ENCODE measurements at places on chromosomes 3 and 15.

- H3K36me3 ChIP-seq = no peaks in the 10 kb centered on the region
- peaks cover 8% of the 10 kb centered on the region for H3K27me3 ChIP-seq
- no peak for DNase-seq
- H3K27ac ChIP-seq = no peak overlapping the region
- H3K4me1 ChIP-seq = no peaks in the 10 kb centered on the region
- no peak overlapping the region for H3K4me3 ChIP-seq
These were observed 335.3 kb upstream of the ARHGEF26 start for GRCh38 chr3:153785901-153786300.

DNA sequence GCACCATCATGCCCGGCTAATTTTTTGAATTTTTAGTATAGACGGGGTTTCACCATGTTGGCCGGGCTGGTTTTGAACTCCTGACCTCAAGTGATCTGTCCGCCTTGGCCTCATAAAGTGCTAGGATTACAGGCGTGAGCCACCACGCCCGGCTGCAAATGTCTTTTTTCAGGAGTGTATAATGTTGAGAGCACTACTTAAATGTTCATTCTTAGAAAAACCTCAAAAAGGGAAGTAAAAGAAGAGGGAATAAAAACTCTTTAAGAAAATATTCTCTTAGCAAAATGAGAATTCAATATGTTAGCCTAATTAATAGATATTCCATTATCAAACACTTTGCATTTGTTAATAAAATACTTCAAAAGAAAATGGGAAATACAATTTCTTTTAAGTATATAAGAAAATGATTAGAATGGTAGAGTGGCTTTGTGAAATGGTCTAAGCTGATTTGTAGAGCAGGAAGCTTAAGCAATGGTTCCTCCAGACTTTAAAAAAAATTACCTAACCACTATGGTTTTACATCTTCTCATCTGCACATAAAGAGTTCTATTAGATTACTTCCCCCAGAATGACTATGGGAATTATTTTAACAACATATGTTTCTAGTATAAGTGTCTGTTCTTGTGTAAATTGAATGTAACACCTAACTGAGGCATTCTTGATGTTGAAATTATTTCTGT is 226.7 kb upstream of the ALCAM start:
- no peak for DNase-seq
- H3K4me1 ChIP-seq = no peaks in the 10 kb centered on the region
- H3K36me3 ChIP-seq = peaks cover 4% of the 10 kb centered on the region
- peaks cover 4% of the 10 kb centered on the region for H3K27me3 ChIP-seq
- no peak overlapping the region for H3K27ac ChIP-seq

GRCh38 chr3:514192-514591 is 317.6 kb downstream of the CHL1 start:
- peaks cover 2% of the 10 kb centered on the region for H3K27me3 ChIP-seq
- no peak overlapping the region for H3K27ac ChIP-seq
- H3K36me3 ChIP-seq = no peaks in the 10 kb centered on the region
- no peak for DNase-seq
- no peaks in the 10 kb centered on the region for H3K4me1 ChIP-seq

DNA sequence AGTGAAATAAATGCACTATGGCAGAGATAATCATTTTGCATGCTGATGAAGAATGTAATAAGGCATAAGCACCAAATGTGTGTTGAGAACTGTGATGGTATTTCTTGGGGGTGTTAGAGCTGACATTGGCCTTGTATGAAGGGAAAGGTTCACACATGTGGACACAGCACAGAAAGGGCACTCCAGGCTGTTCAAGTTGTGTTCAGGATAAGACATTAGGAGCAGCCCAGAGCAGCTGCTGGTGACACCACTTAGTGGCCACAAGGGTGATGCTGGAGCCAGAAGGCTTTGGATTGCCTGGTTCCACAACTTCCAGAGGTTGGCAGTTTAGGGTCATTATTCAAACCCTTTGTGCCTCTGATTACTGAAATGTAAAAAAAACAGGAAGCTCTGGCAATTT is 155.4 kb downstream of the GOLGA6L6 start:
- H3K4me3 ChIP-seq = no peak overlapping the region
- H3K27ac ChIP-seq = no peak overlapping the region
- no peaks in the 10 kb centered on the region for H3K4me1 ChIP-seq
- DNase-seq = no peak
- no peaks in the 10 kb centered on the region for H3K27me3 ChIP-seq

DNA sequence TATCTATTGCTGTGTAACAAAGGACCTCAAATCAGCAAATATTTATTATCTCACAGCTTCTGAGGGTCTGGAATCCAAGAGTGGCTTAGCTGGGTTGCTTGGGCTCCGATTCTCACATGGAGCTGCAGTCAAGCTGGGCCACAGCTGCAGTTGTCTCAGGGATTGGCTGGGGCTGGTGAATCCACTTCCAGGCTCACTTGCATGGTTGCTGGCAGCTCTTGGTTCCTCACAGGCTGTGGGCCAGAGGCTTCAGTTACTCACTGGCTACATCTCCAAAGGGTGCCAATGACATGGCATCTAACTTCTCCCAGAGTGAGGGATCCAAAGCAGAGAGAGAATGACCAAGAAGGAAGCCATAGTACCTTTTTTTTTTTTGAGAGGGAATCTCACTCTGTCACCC is 13.9 kb upstream of the SYNM start:
- no peak overlapping the region for H3K4me3 ChIP-seq
- peaks cover 5% of the 10 kb centered on the region for H3K27me3 ChIP-seq
- no peaks in the 10 kb centered on the region for H3K36me3 ChIP-seq

Data from immature natural killer cell (primary cell).